ENCODE measurements at places on chromosomes 2 and 18.

GRCh38 chr2:43041661-43042360 lies 184.6 kb downstream of the ZFP36L2 start:
- DNase-seq: no peak

- DNase-seq: no peak
These were observed 60.1 kb downstream of the TGIF1 start for GRCh38 chr18:3510024-3510423.

GRCh38 chr18:4144201-4144600 lies 310.9 kb downstream of the DLGAP1 start:
- DNase-seq: no peak

DNA sequence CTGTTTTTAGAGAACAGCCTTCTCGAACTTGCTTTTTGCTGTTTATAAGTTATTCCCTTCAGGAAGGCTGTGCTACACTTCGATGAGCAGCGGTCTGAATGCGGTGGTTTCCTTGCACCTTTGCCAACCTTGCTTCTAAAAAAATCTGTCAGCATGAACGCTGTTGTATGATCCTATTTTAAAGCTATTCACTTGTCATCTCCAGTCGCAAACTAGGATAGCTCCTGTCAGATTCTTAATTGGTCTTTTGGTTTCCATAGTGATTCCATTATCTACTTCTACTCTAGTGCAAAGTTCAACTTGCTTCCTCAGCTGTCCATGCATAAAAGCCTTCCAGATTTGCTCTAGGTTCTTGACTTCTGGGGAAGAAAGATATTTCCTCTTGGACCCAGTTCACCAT lies 76.3 kb upstream of the GALNT3 start:
- DNase-seq: no peak

- no peak for DNase-seq
These were observed 62.0 kb downstream of the MYL12B start for GRCh38 chr18:3323900-3324299.

DNA sequence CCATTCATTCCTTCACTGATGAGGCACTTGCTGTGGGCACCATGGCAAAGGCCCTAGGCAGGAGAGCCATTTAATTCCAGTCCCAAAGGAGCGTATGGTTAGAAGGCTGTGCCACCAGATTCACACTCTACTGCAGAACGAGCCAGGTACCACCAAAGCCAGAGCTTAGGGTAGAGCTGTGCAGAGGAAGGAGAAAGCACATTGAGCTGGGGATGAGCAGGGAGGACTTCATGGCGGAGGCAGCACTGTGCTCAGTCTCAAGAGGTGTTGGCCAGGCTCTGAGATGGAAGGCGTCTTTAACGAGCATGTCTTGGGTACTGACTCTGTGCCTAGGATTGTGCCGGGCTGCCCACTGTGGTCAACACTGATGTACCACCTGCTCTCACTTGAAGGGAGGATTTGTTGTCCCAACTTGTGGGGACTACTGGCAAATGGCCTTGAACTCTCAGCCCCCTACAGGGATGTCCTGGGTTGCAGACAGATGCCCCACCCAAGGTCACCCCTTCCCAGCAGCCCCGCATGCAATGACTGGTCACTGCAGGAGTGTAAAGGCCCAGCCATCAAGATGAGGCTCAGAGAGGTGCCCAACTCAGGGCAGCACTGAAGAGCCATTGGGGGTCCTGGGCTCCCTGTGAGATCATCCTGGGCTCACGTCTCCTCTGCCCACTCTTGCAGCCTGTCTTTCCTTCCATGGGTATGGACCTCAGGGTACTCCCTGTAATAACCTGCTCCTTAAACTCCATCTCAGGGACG lies 251.4 kb downstream of the GLI2 start:
- DNase-seq: no peak

DNA sequence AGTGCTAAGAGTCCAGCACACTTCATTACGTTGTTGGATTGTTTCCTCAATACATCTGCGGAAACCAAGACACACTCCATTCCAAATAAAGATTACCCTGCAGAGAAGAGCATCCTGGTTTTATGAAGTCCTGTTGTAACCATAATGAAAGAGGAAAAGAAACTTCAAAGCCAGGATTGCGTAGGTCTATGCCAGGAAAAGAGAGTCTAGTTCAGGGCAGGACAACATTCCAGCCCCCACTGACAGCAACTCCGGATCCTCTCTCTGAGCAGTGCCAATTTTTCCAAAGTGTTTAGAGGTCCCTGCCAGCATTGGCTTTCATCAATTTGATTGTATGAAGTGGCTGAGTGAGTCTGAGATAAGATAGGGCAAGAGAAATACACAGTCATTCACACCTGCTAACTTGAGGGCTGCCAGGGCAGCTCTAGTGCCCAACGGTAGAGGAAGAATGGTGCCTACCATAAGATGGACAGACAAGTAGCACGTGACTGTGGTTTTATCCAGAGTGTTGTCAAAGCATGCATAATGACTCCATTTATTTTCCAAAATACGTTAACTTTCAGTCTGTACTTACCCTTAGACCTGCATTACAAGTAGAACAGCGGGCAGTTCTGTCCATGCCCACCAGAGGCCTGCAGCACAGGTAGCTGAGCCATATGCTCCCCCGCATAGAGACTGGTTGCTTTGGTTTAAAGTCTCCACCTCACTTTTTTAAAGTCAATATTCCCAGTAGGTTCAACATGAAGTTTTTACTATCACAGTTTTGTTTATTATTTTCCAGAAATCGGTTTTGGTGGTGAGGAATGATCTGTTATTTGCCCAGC lies 23.7 kb downstream of the PIEZO2 start:
- DNase-seq: no peak

DNA sequence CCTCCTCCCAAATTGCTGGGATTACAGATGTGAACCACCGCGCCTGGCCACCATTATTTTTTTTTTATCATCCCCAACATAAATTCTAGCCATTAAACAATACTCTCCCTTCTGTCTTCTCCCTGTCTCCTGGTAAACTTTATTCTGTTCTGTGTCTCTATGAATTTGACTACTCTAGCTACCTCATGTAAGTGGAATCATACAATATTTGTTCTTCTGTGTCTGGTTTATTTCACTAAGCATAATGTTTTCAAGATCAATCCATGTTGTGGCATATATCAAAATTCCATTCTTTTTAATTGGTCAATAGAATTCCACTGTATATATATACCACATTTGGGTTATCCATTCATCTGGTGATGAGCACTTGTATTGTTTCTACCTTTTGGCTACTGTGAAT lies 71.6 kb downstream of the MCFD2 start:
- no peak for DNase-seq

GRCh38 chr2:201254081-201254730 lies 6.1 kb upstream of the CASP8 start:
- no peak for DNase-seq

GRCh38 chr2:55026202-55026601 lies 24.0 kb downstream of the RTN4 start:
- DNase-seq: no peak

DNA sequence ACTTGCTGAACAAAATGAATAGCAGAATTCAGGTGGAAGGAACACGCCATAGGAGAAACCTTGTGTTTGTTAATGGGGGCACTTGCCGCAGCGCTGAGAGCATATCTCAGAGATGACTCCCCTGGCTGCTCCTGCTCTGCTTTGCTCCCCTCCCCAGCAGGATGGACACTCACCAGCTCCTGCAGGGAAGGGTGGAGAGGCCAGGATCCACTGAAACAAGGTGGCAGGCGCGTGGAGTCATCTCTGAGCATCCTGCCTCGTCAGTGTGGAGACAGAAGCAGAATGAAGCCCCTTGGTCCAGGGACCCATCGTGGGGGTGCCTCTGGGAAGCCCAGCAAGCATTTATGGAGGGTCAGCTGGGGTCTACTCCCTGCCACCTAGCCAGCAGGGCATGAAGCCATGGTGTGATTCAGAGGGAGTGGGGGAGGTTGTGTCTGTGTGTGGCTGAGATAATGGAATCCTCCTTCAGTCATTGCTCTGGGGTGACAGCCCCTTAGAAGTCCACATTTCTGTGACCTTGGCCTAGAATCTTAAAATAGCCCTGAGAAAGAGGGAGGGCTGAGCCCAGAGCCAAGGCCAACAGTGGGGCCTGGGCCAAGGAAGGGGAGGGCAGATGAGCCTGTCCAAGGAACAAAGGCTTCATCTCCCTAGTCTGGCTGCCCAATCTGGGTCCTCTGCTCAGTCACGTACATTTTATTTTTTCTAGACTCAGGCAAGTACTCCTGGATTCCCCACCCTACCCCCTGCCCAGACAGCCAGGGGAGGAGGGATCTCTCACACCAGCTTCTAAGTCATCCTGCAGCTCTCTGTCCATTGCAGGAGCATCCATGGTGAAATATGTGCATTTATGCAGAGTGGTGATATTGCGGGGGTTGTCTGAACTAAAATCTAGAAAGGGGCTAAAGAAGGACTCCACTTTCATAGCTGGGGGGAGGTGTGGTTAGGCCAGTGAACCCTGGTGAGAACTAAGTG lies 215.4 kb downstream of the ZBTB7C start:
- no peak for DNase-seq

DNA sequence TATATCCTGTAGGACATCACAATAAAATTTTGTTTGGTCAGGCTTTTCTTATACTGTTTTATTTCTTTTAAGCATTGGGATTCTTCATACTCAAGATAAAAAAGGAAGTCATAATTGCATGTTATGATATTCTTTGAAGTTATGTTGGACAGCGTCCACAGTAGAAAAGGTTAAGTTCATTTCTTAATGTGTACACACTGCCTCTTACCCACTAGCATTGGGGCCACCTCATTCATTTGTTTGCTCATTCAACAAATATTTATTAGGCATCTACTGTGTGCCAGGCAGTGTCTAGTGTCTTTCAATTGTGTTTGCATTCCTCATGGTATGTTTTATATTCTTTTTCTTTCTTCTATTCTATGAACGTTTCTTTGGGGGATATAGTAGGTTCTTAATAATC lies 70.2 kb downstream of the PTPRM start:
- DNase-seq: no peak

- no peak for DNase-seq
These were observed 32.5 kb downstream of the DARS1 start for GRCh38 chr2:135952891-135953290.

- DNase-seq: no peak
These were observed 30.1 kb upstream of the ITGA6 start for GRCh38 chr2:172397148-172397834.

DNA sequence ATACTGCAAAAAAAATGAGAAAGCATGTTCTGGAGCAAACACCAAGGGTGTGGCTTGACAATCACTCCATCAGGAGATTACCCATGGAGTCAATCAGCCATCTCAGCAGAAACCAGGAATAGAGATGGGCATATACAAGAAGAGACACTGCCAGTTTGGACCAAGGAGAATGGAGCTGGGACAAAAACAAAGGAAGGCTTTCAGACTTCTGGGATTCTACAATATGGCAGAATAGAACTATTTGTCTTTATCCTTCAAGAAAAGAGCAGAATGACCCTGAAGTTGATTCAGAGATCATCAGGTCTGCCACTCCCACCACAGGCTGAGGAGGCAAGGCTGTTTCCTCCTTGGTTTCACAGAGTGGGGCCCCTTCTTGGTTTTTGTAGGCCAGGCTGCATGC lies 48.2 kb upstream of the KIF5C start:
- no peak for DNase-seq

- DNase-seq: peak; percentile 48
These were observed 52.4 kb downstream of the RABL2A start for GRCh38 chr2:113679457-113679856.

DNA sequence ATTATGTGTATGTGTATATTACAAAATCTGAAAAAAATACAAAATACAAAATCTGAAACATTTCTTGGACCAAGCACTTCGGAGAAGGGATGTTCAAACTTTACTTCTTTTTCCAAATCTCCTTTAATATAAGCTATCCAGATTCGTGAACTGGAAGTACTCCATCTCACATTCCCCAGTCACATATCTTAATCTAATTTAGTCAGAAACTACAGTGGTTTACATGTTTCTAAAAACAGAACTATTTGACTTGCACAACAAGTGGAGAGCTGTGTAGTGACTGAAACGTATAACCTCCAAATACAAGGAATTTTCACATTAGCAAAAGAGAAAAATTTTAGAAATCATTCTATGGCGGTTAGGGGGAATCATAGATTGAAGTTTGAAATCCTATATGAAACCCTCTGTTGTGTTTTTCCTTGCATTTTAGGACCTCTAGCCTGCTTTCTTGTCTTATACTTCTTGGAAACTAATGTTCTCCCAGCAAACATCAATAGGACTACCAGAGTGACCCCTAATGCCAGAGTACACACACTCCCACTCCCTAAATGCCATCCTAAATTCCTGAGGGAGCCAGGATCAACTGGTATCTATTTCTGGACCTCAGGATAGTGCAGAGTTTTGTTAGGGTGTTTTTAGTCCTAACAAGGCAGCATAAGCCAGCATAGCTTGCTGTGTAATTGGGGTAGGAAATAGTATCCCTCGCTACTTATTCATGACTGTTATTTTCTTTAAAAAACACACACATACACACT lies 30.2 kb upstream of the ROCK1 start:
- DNase-seq: no peak

DNA sequence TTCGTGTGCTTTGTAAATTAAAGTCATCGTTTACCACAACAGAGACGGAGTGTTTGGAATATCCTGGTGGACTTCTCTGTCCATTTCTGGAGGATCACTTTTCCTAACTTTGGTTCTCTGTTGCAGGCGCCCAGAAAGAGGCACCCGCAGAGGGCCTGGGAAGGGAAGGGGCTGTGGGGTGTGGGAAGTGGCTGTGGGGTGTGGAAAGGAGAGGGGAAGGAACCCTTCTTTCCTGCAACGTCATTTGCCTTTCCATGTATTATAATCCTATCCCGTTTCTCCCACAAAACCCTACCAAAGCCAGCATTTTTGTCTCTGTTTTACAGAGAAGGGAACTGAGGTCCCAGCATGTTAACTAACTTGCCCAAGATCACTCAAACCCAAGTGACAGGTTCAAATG lies 210.0 kb downstream of the KLHL29 start:
- DNase-seq: no peak

- DNase-seq: no peak
These were observed 140.0 kb upstream of the GPC1 start for GRCh38 chr2:240295256-240296103.

- DNase-seq: no peak
These were observed 455.6 kb upstream of the ACVR2A start for GRCh38 chr2:147389218-147389617.

DNA sequence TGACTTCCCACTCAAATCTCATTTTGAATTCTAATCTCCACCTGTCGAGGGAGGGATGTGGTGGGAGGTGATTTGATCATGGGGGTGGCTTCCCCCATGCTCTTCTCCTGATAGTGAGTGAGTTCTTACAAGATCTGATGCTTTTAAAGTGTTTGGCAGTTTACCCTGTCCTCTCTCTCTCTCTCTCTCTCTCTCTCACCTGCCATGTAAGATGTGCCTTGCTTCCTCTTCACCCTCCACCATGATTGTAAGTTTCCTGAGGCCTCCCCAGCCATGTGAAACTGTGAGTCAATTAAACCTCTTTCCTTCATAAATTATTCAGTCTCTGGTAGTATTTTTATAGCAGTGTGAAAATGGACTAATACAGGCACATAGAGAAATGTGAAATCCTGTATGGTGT lies 7.0 kb upstream of the LDAH start:
- no peak for DNase-seq

DNA sequence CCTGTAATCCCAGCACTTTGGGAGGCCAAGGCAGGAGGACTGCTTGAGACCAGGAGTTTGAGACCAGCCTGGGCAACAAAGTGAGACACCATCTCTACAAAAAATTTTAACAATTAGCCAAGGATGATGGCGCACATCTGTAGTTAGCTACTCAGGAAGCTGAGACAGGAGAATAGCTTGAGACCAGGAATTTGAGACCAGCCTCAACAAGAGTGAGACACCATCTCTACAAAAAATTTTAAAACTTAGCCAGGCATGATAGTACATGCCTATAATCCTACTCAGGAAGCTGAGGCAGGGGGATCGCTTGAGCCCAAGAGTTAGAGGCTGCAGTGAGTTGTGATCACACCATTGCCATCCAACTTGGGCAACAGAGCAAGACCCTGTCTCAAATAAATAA lies 7.0 kb downstream of the MEMO1 start:
- no peak for DNase-seq
